ENCODE measurements at places on chromosomes 12 and 14.

- DNase-seq: no peak
Observed at GRCh38 chr14:34833549-34834523, 41.3 kb downstream of the BAZ1A start.

GRCh38 chr12:27982385-27982784 is 9.9 kb upstream of the PTHLH start:
- no peak for DNase-seq

- no peak for DNase-seq
Observed at GRCh38 chr14:94305620-94306019, 12.6 kb upstream of the SERPINA10 start.

GRCh38 chr14:89304972-89305703 is 111.9 kb downstream of the FOXN3 start:
- peak; percentile 54 for DNase-seq

Measured in fibroblast of skin of left biceps (primary cell).